ENCODE measurements at places on chromosomes 5 and 9. TPM values are rescaled to one million over a fixed set of nuclear protein-coding genes. Genes with fewer than 3 reads are reported as not detected.

GRCh38 chr9:109411798-109412352 lies 86.2 kb downstream of the PTPN3 start:
- H3K27ac ChIP-seq: no peak overlapping the region
- no peak overlapping the region for H3K4me3 ChIP-seq
- no peaks in the 10 kb centered on the region for H3K4me1 ChIP-seq
- H3K27me3 ChIP-seq: no peaks in the 10 kb centered on the region

The ALG2 gene
- 28.8 TPM for total RNA-seq

DNA sequence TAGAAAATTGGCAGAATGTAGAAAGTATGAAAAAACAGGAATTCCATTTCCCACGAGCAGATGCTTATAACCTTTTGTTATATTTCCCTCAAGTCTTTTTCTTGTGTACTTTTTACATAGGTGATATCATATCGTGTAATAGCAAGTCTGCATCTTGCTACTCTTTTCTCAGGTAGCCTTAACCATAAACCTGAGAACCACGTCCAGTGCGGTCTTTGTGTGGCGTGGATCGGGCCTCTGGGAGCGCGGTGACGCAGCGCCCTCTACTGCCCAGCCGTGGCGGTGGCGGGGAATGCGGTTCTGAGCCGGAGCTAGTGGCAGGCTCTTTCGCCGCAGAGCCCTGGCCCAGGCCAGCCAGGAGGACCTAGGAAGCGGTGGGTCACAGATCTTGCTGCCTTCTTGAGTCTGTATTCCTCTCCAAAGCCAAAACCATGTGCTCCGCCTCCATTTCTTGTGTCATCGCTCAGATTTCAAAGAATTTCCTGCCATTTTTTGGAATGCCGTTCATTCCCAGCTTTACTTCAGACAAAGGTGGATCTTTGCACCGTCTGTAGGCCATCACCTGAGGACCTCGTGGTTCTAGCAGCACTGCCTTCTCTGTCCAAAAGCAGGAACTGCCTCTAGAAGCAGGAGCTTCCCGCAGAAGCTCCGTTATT lies 71.9 kb downstream of the MVB12B start:
- H3K4me3 ChIP-seq: no peak overlapping the region
- peaks cover 3% of the 10 kb centered on the region for H3K4me1 ChIP-seq
- no peaks in the 10 kb centered on the region for H3K27me3 ChIP-seq
- H3K27ac ChIP-seq: no peak overlapping the region
- peaks cover 15% of the 10 kb centered on the region for H3K36me3 ChIP-seq

DNA sequence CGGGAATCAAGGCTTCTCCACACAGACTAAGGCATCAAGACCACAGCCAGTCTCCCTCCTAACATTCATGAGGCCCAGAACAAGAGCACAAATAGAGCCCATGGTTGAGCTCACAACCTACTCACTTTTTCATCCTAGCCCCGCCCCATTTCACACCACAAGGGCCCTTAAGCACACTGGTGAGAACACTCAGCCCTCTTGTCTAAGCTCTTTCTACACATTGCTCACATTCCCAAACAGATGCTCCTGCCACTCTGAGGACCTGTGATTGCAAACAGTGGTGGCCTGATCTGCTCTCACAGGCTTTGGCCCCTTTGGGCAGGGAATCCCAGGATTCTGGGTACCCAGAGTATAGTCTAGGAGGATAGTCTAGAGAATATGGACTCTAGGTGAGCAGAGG lies 54.0 kb downstream of the FEM1C start:
- H3K4me1 ChIP-seq: no peaks in the 10 kb centered on the region
- no peak overlapping the region for H3K27ac ChIP-seq
- H3K27me3 ChIP-seq: no peaks in the 10 kb centered on the region
- no peak for DNase-seq

GRCh38 chr5:152883066-152883775 lies 478.1 kb upstream of the NMUR2 start:
- no peaks in the 10 kb centered on the region for H3K27me3 ChIP-seq
- no peaks in the 10 kb centered on the region for H3K4me1 ChIP-seq
- no peak overlapping the region for H3K27ac ChIP-seq
- DNase-seq: no peak
- H3K4me3 ChIP-seq: no peak overlapping the region
- no peaks in the 10 kb centered on the region for H3K36me3 ChIP-seq

The FBXO4 gene
- total RNA-seq: 1.8 TPM

The SPINK1 gene
- total RNA-seq: not detected

GRCh38 chr5:79729679-79730078 lies 40.0 kb downstream of the CMYA5 start:
- H3K36me3 ChIP-seq: no peaks in the 10 kb centered on the region
- no peak for DNase-seq
- H3K4me1 ChIP-seq: no peaks in the 10 kb centered on the region

DNA sequence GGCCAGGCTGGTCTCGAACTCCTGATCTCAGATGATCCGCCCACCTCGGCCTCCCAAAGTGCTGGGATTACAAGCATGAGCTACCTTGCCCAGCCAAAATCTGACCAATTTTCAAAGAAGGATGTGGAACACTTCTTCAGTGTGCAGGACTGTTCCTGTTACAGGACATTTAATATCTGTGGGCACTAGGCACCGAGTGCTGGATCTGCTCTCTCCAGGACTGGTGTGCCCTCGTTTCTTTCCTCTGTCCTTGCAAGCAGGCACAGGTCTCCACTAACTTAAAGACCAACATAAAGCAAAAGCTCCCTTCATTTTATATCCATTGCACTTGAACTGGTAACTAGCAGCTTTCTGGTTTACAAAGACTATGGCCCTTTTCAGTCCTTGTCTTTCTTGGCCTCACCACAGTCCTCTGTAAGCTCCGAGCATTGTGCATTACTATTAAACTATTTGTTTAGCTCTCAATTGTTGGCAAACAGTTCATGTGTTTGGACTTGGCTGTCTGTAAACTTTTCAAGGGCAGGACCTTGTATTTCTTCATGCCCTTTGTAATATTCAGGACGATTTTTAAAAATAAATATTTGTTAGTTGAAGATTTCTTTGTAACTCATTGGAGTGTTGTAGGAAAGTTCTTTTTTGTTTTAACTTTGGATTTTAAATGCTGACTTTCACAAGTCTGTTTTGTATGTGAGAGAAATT lies 37.3 kb downstream of the ARHGEF28 start:
- no peak overlapping the region for H3K4me3 ChIP-seq
- H3K4me1 ChIP-seq: no peaks in the 10 kb centered on the region
- no peak overlapping the region for H3K27ac ChIP-seq

The FAM163B gene
- not detected for total RNA-seq

DNA sequence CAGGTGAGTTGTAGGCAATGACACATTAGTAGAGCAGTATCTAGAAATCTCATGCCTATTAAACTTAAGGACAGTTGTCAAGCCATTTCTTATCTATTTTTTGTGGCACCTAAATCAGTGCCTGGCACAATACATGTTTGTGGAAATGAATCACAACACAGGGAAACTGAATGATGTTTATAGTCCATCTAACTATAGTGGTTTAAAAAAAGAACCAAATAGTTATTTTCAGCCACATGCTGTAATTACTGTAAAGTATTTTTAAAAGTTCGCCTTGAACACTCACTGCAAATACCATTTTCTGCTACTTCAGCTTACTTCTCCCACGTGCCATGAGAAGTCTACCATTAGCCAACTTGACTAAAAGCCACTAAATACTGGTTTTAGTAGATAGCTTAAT lies 21.9 kb downstream of the FNBP1 start:
- no peak overlapping the region for H3K4me3 ChIP-seq
- H3K27ac ChIP-seq: no peak overlapping the region
- no peak for DNase-seq
- H3K4me1 ChIP-seq: no peaks in the 10 kb centered on the region
- no peaks in the 10 kb centered on the region for H3K27me3 ChIP-seq

The ANXA2R gene
- total RNA-seq: 0.97 TPM

The PDZD2 gene
- total RNA-seq: 2.9 TPM

The PCDHA3 gene
- total RNA-seq: 1.2 TPM

DNA sequence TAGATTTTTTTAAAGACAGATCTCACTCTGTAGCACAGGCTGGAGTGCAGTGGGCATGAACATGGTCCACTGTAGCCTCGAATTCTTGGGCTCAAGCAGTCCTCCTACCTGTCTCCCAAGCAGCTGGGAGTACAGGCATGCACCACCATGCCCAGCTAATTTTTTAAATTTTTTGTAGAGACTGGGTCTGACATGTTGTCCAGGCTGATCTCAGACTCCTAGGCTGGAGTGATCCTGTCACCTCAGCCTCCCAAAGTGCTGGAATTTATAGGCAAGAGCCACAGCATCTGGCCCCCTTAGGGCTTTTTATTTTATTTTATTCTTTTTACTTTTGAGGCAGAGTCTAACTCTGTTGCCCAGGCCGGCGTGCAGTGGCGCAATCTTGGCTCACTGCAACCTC lies 56.4 kb downstream of the NSD1 start:
- no peak for DNase-seq
- no peak overlapping the region for H3K4me3 ChIP-seq
- no peaks in the 10 kb centered on the region for H3K27me3 ChIP-seq
- H3K27ac ChIP-seq: no peak overlapping the region

GRCh38 chr5:96476654-96477053 lies 43.6 kb upstream of the PCSK1 start:
- H3K4me1 ChIP-seq: peaks cover 17% of the 10 kb centered on the region
- peaks cover 47% of the 10 kb centered on the region for H3K27me3 ChIP-seq
- H3K4me3 ChIP-seq: no peak overlapping the region
- DNase-seq: no peak

The ADRA1B gene
- total RNA-seq: 0.60 TPM

The OR13D1 gene
- total RNA-seq: not detected

The NDUFAF2 gene
- total RNA-seq: 20.5 TPM

- H3K36me3 ChIP-seq: no peaks in the 10 kb centered on the region
- no peaks in the 10 kb centered on the region for H3K27me3 ChIP-seq
- H3K4me3 ChIP-seq: no peak overlapping the region
- H3K27ac ChIP-seq: no peak overlapping the region
Observed at GRCh38 chr5:143524338-143524945, 121.0 kb upstream of the NR3C1 start.

The SIT1 gene
- 0.22 TPM for total RNA-seq

- no peak overlapping the region for H3K27ac ChIP-seq
- H3K4me1 ChIP-seq: no peaks in the 10 kb centered on the region
- DNase-seq: no peak
- no peaks in the 10 kb centered on the region for H3K27me3 ChIP-seq
- H3K36me3 ChIP-seq: no peaks in the 10 kb centered on the region
Observed at GRCh38 chr9:91174772-91175171, 186.9 kb downstream of the AUH start.

- H3K4me3 ChIP-seq: no peak overlapping the region
- H3K27me3 ChIP-seq: peaks cover 50% of the 10 kb centered on the region
- DNase-seq: no peak
- H3K27ac ChIP-seq: no peak overlapping the region
- H3K36me3 ChIP-seq: no peaks in the 10 kb centered on the region
- no peaks in the 10 kb centered on the region for H3K4me1 ChIP-seq
Observed at GRCh38 chr5:125404056-125404455, 657.6 kb upstream of the ZNF608 start.

- no peak for DNase-seq
- no peaks in the 10 kb centered on the region for H3K36me3 ChIP-seq
- H3K4me3 ChIP-seq: no peak overlapping the region
- peaks cover 3% of the 10 kb centered on the region for H3K4me1 ChIP-seq
Observed at GRCh38 chr9:91428927-91429351, 5.3 kb upstream of the NFIL3 start.

The PRR16 gene
- total RNA-seq: 1.1 TPM

The PRLR gene
- total RNA-seq: 1.1 TPM

The SLC22A4 gene
- total RNA-seq: 0.68 TPM

DNA sequence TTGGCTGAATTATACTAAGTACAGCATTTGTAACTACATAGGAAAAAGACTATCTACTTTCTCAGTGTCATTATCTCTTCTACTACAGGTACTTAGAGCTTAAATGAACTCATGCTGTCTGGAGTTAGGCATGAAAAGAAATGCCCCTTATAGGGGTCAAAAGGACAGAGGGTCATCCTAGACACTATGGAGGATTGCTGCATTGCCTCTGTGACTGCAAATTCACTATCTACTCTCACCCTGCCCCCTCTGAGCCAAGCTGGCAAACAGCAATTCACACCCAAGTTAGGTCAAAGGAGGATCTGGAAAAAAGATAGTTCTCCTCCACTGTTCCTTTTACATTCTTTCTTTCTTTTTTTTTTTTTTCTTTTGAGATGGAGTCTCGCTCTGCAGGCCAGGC lies 36.7 kb downstream of the ANKRD31 start:
- peak; percentile 54 for DNase-seq
- peaks cover 6% of the 10 kb centered on the region for H3K27me3 ChIP-seq
- H3K36me3 ChIP-seq: no peaks in the 10 kb centered on the region
- H3K4me1 ChIP-seq: no peaks in the 10 kb centered on the region
- H3K27ac ChIP-seq: no peak overlapping the region
- no peak overlapping the region for H3K4me3 ChIP-seq

DNA sequence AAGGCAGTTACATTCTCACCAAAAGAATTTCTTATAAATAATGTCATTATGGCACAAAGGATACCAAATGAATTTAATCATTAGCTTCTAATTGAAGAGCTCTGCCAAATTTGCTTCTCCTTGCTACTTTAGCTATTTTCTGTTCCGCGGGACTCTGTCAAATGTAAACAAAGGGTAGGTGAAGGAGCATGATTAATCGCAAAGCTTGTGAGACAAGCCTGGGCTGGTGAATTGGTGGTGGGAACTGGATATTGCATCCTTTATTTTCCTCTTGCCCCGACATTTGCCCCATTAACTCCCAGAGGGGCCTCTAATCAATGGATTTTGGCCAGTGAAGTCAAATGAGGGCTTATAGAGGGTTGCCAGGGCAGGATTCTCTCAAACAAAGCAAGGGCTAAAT lies 234.2 kb upstream of the RFX3 start:
- DNase-seq: no peak
- H3K27ac ChIP-seq: peak overlapping the region; percentile 47
- peaks cover 11% of the 10 kb centered on the region for H3K4me1 ChIP-seq
- H3K4me3 ChIP-seq: no peak overlapping the region
- H3K36me3 ChIP-seq: no peaks in the 10 kb centered on the region

DNA sequence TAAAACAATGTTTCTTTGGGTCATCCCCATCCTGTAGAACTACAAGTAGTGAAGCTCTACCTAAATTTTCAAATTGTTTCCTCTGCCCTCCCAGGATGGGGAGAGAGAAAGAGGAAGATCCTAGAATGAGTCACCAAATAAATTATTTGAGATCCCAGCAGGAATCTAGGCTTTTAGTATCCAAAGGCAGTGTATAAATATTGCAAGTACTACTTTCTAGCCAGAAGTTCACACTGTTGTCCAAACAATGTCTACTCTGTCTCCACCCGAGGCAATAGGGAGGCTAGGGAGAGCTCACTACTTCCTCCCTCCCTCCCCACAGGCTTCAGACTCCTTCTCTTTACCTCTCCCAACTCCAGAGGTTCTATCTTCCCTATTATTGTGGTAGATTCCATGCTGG lies 362.8 kb downstream of the MRPS30 start:
- no peak overlapping the region for H3K27ac ChIP-seq
- H3K36me3 ChIP-seq: no peaks in the 10 kb centered on the region
- no peaks in the 10 kb centered on the region for H3K27me3 ChIP-seq
- H3K4me3 ChIP-seq: no peak overlapping the region

All from endodermal cell (in vitro differentiated cells).